ENCODE measurements at places on chromosomes 11 and 22. TPM values are rescaled to one million over a fixed set of nuclear protein-coding genes. Genes with fewer than 3 reads are reported as not detected.

The SCGB1D1 gene
- total RNA-seq = not detected

- H3K27me3 ChIP-seq = no peaks in the 10 kb centered on the region
- H3K36me3 ChIP-seq = no peaks in the 10 kb centered on the region
These were observed 8.0 kb upstream of the TPCN2 start for GRCh38 chr11:69040581-69041260.

DNA sequence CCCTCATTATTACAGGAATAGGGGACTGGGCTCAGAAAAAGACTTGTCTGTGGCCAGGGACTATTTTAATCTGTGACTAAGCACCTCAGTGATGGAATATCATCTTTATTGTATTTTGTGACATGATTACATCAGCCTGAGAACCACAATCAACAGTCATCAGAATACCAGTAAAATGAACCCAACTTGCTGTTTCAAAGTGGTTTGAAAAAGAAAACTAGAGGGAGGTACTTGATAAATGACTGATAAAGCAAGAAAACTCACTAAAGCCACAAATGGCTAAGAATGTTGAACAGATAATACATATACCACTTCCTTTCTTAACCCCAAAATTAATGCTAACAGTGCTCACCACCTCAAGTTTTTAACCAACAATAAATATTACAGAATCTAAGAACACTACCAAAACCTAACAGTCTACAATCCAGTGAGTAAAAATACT is 155.7 kb downstream of the ATG16L2 start:
- no peaks in the 10 kb centered on the region for H3K27me3 ChIP-seq
- peaks cover 5% of the 10 kb centered on the region for H3K4me1 ChIP-seq
- no peak for DNase-seq
- H3K4me3 ChIP-seq = no peak overlapping the region

- H3K4me1 ChIP-seq = no peaks in the 10 kb centered on the region
- no peaks in the 10 kb centered on the region for H3K27me3 ChIP-seq
- peak overlapping the region; percentile 100 for H3K27ac ChIP-seq
- no peak for DNase-seq
- H3K4me3 ChIP-seq = peak overlapping the region; percentile 68
These were observed 70.0 kb downstream of the RBX1 start for GRCh38 chr22:41021061-41021612.

- H3K4me1 ChIP-seq = no peaks in the 10 kb centered on the region
- H3K27ac ChIP-seq = no peak overlapping the region
- H3K36me3 ChIP-seq = no peaks in the 10 kb centered on the region
- no peak for DNase-seq
- H3K27me3 ChIP-seq = no peaks in the 10 kb centered on the region
- H3K4me3 ChIP-seq = no peak overlapping the region
These were observed 634.9 kb upstream of the B3GAT1 start for GRCh38 chr11:135046986-135047385.

The PRG3 gene
- 1.4 TPM for total RNA-seq

GRCh38 chr11:42407341-42407740 is 904.5 kb upstream of the API5 start:
- H3K27me3 ChIP-seq = no peaks in the 10 kb centered on the region
- no peak overlapping the region for H3K4me3 ChIP-seq
- peak; percentile 34 for DNase-seq
- no peaks in the 10 kb centered on the region for H3K36me3 ChIP-seq
- H3K27ac ChIP-seq = no peak overlapping the region

GRCh38 chr11:6397636-6398035 is 7.4 kb downstream of the SMPD1 start:
- no peak overlapping the region for H3K27ac ChIP-seq
- no peaks in the 10 kb centered on the region for H3K27me3 ChIP-seq
- DNase-seq = no peak
- H3K4me1 ChIP-seq = peaks cover 3% of the 10 kb centered on the region
- peaks cover 28% of the 10 kb centered on the region for H3K36me3 ChIP-seq

DNA sequence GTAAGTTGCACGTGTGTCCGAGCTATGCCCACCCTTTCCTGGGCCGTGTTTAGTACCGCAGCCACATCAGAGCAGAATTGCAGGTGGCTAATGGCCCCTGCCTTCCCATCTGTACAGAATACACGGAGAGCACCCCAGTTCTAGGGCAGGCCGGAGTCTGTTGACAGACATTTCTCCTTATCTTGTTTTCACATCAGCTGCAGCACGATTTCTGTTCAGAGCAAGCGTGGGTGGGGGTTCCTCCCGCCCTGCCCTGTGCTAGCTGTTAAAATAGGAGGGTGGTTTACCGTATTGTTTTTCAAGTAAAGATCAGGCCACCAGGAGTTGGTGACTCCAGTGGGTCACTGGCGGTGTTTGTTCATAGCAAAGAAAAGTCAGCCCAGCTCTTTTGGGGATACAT is 41.1 kb downstream of the UBASH3B start:
- H3K27ac ChIP-seq = no peak overlapping the region
- H3K4me3 ChIP-seq = no peak overlapping the region
- H3K36me3 ChIP-seq = peaks cover 2% of the 10 kb centered on the region
- H3K4me1 ChIP-seq = peaks cover under 1% of the 10 kb centered on the region
- H3K27me3 ChIP-seq = no peaks in the 10 kb centered on the region

The SCGB1A1 gene
- 16.0 TPM for total RNA-seq

The MB gene
- total RNA-seq = 1.5 TPM

The IRAG1 gene
- 16.1 TPM for total RNA-seq

The OTOG gene
- total RNA-seq = not detected

DNA sequence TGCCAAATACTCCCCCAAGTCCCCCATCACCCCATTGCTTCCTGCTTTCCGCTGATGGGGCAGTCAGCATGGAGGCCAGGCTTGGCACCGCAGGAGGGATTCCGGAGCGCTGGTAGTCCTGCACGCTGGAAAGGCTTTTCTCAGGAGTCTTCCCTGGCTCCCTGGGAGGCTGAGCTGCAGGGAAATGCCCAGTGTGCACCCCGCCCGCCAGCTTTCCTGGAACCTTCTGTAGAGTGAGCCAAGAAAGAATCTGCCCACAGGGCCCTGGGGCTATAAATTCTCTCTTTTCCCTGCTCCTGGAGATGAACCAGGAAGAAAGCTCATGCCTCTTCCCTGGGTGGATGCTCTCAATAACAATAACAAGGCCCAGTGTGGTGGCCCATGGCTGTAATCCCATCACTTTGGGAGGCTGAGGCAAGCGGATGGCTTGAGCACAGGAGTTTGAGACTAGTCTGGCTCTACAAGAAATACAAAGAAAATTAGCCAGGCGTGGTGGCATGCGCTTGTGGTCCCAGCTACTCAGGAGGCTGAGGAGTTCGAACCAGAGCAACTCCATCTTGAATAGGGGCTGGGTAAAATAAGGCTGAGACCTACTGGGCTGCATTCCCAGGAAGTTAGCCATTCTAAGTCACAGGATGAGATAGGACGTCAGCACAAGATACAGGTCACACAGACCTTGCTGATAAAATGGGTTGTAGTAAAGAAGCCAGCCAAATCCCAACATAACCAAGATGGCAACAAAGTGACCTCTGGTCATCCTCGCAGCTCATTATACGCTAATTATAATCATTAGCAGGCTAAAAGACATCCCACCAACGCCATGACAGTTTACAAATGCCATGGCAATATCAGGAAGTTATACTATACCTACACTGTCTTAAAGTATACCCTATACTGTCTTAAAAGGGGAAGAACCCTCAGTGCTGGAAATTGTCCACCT is 46.4 kb upstream of the FTH1 start:
- no peaks in the 10 kb centered on the region for H3K4me1 ChIP-seq
- no peak for DNase-seq
- no peak overlapping the region for H3K4me3 ChIP-seq

- H3K36me3 ChIP-seq = no peaks in the 10 kb centered on the region
- DNase-seq = no peak
- H3K4me1 ChIP-seq = no peaks in the 10 kb centered on the region
These were observed 62.6 kb upstream of the OLFML1 start for GRCh38 chr11:7422544-7423331.

DNA sequence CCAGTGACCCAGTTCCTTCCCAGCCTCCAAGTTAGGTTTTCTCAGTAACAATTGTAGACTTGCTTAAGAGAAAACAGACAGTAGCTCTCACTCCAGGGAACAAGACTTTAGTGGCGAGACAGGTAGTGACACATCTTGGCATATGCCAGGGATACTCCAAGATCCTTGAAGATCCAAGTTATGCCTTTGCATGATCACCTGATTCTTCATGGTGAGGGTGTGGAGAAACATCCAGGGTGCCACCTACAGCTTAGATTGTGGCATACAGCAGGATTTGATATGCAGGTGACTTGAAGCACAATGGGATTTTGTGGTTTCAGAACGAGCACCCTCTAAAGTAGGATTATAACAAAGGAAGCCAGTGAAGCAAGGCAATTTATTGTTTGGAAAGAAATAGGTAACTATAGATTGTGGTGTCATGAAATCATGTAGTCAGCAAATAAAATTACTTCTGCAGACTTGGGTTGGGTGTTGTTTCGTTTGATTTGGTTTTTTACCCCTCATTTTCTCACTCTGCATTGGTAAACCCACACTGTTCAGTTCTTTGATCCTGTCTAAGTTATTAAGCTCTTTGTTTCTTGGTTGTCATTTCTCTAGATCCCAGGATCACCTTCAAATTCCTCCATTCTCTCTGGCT is 9.2 kb downstream of the POU2AF3 start:
- H3K36me3 ChIP-seq = no peaks in the 10 kb centered on the region
- no peak overlapping the region for H3K4me3 ChIP-seq
- H3K4me1 ChIP-seq = peaks cover 24% of the 10 kb centered on the region
- no peak for DNase-seq
- H3K27me3 ChIP-seq = peaks cover 3% of the 10 kb centered on the region

- peaks cover under 1% of the 10 kb centered on the region for H3K36me3 ChIP-seq
- DNase-seq = peak; percentile 54
- no peaks in the 10 kb centered on the region for H3K27me3 ChIP-seq
- H3K27ac ChIP-seq = no peak overlapping the region
- no peak overlapping the region for H3K4me3 ChIP-seq
These were observed 114.7 kb downstream of the SGSM3 start for GRCh38 chr22:40484906-40485669.

GRCh38 chr22:19174106-19175025 is 4.2 kb downstream of the SLC25A1 start:
- no peak for DNase-seq
- H3K4me3 ChIP-seq = no peak overlapping the region
- peaks cover 3% of the 10 kb centered on the region for H3K36me3 ChIP-seq
- H3K27ac ChIP-seq = peak overlapping the region; percentile 10

DNA sequence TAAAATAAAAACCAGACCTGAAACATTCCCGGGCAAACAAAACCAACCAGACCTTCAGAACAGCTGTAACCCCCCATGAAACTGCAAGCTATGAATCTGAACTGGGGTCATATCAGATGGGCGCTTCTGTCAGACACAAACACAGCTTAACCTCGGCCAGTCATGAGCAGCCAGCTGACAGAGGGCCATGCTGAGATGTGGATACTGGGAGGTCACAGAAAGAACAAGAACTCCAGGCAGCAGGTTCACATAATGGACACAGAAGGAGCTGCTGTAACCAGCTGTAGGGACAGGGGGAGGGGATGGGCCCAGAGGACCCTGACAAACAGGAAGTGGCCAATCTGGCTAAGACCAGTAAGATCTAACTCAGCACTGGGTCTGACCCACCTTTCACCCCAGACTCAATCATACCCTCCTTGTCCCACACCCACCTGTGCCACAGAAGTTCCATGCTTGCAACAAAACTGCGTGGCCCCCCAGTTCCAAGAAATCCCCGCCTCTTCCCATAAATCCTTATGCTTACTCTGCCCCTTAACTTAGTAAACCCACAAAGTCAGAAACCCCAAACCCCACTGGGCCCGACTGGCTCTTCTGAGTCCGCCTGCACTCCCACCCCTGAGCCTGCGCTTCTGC is 4.0 kb downstream of the APOL4 start:
- no peaks in the 10 kb centered on the region for H3K36me3 ChIP-seq
- peak; percentile 58 for DNase-seq
- no peaks in the 10 kb centered on the region for H3K27me3 ChIP-seq
- no peak overlapping the region for H3K4me3 ChIP-seq
- peaks cover 30% of the 10 kb centered on the region for H3K4me1 ChIP-seq

DNA sequence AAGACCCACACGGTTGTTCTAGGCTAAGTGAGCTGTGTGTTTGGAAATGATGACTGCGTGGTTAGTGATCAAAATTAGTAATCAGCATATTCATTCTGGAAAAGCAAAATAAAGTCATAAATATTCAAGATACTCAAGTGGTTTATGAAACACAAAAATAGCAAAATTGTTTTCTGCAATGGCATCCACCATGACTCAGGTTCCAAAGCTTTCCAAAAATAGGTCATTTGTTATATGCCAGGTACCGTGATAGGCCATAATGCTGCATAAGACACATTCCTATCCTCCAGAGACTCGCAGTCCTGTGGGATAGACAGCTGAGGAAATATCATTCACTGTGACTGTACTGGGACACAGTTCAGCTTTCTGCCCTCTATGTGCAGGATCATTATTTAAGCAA is 2.4 kb upstream of the ATL3 start:
- H3K36me3 ChIP-seq = no peaks in the 10 kb centered on the region
- no peaks in the 10 kb centered on the region for H3K27me3 ChIP-seq
- H3K27ac ChIP-seq = no peak overlapping the region

The PHLDA2 gene
- 0.60 TPM for total RNA-seq

DNA sequence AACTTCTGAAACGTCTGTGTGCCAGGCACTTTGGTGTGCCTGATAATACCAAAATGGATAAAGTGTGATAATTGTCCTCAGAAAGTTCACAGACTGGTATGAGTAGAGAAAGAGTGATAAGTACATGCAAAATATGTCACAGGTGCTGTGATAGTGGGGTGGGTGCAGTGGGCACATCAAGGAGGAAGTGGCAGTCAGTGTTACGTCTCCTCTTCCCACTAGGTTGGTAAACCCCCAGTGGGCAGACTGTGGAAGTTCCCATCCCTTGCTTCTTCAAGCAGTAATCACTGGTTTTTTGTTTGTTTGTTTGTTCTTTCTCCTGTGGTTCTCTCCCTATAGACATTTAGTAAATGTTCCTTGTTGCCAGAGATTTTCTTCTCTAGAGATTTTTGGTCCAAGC is 5.4 kb downstream of the RNF121 start:
- H3K27ac ChIP-seq = no peak overlapping the region
- peaks cover 10% of the 10 kb centered on the region for H3K4me1 ChIP-seq
- H3K4me3 ChIP-seq = no peak overlapping the region

The PTPN5 gene
- 0.15 TPM for total RNA-seq

The KCNQ1OT1 gene
- total RNA-seq = 14.5 TPM

The TUG1 gene
- total RNA-seq = 147 TPM

- no peak for DNase-seq
- H3K27ac ChIP-seq = no peak overlapping the region
- H3K4me1 ChIP-seq = no peaks in the 10 kb centered on the region
- H3K27me3 ChIP-seq = no peaks in the 10 kb centered on the region
These were observed 68.5 kb upstream of the PITPNB start for GRCh38 chr22:27987557-27987956.

The ANO5 gene
- 2.8 TPM for total RNA-seq

The RASSF10 gene
- total RNA-seq = 12.2 TPM
